ENCODE measurements at places on chromosomes 1 and 21. TPM values are rescaled to one million over a fixed set of nuclear protein-coding genes. Genes with fewer than 3 reads are reported as not detected.

The AADACL3 gene
- not detected for total RNA-seq

The SSX2IP gene
- 24.4 TPM for total RNA-seq

DNA sequence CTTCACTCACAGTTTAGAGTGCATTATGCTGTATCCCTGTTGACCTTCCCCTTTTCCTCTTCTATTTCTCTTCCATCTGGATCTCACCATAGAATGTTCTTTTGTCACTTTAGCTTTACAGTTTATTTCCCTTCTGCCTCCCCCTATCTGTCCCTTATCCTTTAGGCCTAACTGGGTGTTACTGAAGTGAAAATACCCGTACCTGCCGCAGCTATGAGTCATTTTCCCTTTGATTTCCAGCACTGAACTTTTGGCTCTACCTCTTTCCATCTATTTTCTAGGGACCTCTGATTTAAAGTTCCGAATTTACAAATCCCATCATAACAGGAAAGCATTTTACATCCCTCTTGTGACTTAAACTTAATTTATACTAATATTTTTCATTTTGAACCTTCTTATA, 19.7 kb downstream of the ITSN1 start:
- no peak for DNase-seq

DNA sequence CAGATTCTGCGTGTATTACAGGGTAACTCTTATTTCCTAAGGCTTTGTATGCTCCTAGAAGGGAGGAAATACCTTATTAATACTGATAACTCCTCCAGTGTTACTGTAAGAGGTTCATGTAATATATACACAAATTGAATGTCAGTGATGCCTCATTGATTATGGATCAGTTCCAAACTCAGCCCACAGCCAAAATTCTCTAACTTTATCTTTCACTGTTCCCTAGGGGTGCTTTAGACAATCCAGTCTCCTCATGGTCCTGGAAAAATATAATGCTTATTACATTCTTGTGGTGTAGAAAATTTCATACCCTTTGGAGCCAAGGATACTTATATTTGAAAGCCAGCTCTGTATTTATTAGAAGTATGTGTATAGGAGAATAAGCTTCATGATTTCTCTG, 73.0 kb downstream of the NGF start:
- DNase-seq, result no peak

- no peak for DNase-seq
These were observed 34.0 kb downstream of the TBCE start for GRCh38 chr1:235401251-235401650.

- DNase-seq, result no peak
These were observed 64.8 kb downstream of the WARS2 start for GRCh38 chr1:119075614-119076013.
